Right cardiac atrium (tissue), 5 donors: ENCODE measurements at places on chromosomes 4 and X.

DNA sequence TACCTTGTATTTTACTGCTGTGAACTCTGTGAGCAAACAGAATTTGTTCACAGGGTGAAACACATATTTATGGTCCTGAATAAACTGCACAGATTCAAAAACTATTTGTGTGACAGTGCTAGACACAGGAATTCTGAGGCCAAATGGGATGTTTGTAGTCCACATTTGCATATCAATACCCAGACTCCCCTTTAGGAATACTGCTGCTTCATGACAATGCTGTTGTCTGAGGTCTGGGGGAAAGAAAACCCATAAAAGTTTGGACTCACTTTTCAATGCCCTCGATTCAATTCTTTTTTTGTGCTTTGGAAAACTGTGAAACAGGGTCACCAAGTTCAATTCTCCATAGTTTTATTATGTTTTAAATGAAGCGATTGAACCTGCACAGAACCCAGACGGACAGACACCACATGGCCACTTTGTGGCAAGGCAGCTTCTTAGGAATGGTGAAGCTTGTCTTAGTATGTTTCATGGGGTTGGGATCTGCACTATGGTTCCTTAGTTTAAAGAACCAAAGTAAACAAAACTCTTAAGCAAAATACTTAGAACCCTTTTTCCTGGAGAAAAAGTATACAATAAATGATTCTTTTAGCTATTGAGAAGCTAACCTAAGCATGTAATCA is 92.3 kb upstream of the MAD2L1 start:
- DNase-seq, result no peak

DNA sequence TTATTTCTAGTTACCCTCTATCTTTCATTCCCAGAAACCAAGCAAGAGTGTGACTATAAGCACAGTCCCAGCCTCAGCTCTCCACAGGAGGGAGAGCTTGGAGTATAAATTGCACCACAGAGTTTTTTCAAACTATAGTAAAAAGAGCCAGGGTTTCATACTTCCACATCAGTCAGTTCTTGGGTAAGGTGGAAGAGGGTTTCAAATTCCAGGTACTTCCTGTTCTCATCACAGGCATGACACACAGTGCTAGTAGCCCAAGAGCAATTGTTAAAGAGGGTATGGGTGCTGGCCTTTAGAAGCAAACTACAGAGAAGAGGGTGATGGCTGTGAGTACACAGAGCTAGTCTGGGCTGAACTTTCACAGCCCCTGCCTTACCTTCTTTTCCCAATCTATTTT is 5.7 kb upstream of the IL1RAPL1 start:
- DNase-seq, result no peak

- no peak for DNase-seq
Observed at GRCh38 chrX:38860106-38861013, 59.1 kb downstream of the MID1IP1 start.

- no peak for DNase-seq
Observed at GRCh38 chr4:27278615-27279375, 418.2 kb downstream of the STIM2 start.

- no peak for DNase-seq
Observed at GRCh38 chr4:25922812-25923369, 8.9 kb downstream of the SMIM20 start.

DNA sequence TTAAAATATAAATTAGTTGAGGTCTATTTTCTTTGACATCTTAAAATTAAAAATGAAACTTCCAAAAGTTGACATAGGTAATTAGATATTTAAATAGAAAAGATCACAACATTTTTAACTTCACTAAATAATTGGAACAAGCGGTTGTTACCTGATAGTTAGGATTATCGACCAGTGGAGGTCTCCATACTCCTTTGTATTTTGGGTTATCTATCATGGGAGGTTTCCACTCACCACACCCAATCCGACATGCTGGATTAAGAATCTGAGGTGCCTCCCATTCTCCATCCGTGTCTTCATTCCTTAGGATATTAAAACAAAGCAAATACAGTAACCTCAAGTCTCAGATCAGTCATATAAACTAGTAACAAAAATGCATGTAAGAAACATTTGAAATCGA is 22.2 kb downstream of the SCOC start:
- DNase-seq, result no peak

DNA sequence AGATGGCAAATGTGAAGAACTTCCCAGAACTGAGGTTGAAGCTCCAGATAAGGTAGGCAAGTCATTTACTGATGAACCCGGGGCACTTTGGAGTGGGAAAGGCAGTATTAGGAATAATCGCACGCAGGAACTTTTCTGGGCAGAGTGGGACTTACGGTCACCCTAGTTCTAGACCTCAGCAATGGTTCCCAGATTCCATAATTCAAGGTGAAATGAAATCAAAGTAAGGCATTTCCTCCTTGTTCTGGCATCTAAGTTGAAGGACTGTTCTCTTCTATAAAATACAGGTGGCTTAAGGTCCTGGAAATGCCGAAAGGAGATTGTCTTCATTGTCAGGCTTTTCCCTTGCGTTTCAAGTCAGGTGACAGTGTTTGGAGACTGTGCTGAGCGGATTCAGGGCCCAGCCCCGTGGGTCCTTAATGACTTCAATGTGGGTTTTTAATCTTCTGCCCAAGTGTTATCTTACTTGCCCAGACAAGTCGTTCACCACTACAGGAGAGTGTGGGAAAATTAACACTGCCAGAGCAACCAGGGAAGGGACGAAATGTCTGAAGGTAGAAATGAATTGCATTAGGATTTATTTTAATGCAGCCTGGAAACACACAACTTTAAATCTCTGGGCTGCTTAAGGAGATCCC is 52.1 kb upstream of the STOX2 start:
- DNase-seq, result no peak

DNA sequence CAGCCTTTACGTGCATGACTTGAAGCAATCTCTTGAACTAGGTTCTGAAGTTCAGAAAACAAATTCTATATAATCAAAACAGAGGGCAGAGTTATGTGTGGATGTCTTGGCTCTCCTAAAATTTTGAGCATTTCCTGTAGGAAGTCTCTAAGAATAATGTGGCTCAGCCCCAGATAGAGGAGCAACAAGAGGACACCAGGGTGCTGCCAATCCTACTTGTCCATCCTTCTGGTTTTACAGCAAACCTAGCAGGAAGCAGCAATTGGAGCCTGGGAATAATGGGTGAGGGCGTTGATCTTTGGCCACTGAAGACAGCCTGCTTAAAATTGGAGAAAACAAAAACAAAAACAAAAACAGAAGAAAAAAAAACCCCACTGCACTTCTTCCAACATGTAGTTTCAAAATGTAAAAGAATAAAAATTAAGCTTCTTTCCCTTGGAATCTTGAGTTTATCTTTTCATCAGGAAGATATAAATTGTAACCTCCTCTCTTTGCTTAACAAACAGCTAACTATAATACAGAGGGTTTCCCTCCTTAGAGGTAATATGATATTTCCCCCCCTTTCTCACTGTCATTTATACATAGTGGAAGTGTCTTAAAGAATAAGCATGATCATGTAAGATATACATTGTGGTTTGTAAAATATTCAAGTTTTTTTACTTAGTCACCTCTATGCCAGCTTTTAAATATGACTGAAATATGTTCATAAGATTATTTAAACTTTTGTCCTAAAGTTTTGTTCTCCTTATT is 130.6 kb downstream of the FBXO8 start:
- DNase-seq, result no peak

- DNase-seq, result no peak
Observed at GRCh38 chr4:121728798-121729226, 32.0 kb upstream of the ANXA5 start.

DNA sequence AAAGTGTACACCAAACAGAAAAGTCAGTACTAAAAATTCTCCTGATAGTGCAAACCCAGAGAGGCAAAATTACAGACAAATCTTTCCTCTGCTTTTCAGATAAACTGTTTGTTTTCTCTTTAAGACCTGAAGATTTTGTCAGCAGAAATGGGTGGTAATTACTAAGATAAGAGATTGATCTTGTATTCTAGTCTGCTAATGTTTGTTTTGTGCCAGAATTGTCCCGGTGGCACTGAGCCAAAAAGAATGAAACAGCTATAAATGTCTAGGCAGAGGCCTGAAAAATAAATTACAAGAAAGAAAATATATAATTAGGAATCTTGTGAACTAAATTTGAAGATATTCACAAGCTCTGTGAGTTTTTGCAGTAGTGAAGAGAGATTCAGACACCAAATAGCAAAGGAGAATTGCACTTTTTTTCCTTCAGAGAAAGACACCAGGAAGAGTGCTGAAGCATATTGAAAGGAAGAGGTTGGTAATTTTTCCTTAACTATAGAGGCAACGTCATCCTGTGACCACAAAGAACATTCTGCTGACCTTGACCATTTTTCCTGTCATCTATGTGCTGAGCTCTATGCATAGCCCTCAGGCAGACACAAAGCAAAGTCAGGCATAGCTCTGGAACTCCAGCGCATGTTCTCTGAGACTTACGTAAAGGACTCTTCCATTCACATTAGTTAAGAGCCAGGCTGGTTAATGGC is 314.5 kb upstream of the RASGEF1B start:
- DNase-seq, result no peak

DNA sequence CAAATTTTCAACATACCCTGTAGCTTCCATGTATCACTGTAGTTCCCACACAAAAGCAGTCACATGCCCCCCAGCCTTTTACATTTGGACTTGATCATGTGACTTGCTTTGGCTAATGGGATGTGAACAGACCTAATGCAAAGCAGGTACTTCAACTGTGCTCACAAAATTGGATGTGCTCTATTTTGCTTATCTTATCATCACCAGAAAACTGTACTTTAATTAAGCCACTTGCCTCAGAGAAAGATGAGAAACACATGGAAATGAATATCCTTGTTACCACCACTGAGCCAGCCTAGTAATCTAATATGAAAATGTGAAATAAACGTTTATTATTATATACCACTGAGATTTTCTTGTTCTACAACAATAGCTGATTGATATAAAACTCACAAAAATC is 402.7 kb upstream of the HTR2C start:
- DNase-seq, result no peak

DNA sequence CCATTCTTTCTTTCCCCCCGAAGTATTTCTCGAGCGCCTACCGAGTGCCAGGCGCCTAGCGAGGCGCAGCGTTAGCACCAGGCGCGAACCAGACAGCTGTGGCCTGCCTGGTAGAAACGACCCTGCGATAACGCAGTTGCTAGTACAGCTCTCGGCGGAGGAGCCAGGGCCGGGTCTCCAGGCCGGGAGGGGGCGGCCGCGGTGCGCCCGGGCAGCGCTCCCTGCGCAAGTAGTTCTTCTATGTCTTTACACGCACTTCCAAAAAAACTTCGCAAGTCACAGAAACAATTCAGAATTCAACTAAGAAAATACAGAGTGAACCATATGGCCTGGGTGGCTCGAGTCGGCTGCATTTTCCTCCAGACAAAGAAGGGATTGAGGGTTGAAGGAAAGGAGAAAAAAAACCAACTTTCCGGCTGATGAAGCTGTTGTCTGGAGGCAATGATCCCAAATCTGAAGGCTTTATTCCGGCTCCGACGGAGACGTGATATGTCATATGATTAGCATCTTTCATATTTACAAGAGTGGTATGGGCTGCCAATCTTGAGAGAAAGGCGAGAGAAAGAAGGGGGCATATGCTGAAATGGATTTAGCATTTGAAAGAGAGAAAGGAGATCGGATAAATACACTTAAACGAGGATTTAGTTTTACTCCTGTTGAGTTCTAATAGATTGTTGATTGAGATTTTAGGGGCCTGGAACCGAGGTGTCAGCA is 7.2 kb upstream of the NEUROG2 start:
- peak; percentile 76 for DNase-seq

DNA sequence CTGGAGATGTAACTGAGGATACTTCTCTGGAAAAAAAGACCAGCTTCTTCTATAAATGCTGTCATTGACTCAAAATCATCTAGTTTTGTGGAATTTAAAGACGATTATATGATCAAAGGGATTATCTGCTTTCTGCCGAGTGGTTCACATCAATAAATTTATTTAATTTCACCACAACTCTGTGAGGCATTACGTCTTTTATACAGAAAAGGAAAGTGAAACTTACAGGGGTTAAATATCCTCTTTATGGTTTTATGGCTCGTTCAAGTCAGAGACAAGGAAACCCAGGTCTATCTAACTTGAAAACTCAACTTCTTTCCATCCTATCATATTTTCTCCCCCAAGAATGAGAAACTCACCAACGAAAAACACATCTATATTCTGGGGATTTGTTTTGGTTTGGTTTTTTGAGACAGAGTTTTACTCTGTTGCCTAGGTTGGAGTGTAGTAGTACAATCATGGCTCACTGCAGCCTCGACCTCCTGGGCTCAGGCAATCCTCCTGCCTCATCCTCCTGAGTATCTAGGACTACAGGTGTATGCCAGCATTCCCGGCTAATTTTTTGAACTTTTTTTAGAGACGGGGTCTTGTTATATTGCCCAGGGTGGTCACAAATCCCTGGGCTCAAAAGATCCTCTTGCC is 377.9 kb upstream of the EMCN start:
- no peak for DNase-seq

- DNase-seq, result peak; percentile 34
Observed at GRCh38 chr4:633976-634598, 8.7 kb downstream of the PDE6B start.

- DNase-seq, result no peak
Observed at GRCh38 chrX:150028692-150029091, 90.4 kb upstream of the EOLA2 start.
